Stimulated activated CD4-positive, alpha-beta T cell treated with anti-CD3 and anti-CD28 coated beads, TNF-alpha, amount 100 ng/mL, for 4 hours (primary cell): ENCODE measurements at places on chromosomes 16 and 17.

DNA sequence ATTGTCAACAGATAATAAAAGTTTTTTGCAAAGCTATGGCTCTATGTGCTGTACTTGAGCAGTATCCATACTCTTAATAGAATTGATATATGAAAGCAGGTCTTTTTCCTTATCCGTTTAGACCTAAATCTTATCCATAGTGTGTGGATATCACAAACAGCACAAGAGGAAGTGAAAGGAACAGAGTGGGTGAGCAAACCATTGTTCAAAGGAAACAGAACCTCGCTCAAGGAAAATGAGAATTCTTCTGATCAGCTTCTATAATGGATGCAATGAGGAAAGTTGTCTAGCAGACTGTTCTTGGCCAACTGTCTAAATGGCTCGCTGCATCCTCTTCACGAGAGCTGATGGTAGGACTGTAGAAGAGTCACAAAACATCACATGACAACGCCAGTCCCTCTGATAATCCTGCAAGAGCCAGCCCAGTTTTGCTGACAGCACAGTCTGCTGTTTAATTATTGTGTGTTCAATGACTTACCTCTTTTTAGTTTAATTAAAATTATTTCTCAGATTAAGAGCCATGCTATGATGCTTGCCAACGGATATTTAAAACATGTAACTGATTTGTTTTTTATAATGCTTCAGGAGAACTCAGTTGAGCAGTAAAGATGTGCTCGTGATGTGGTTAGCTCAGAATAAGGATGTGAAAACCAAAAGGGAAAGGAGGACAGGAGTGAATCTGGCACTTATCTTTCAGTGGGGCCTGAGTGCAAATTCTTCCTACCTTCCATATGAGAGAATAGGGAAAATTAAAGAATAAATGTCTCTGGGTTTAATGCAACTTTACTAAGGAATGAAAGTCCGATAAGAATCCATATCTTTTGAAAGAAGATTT lies 38.5 kb downstream of the WWOX start:
- no peak for DNase-seq

DNA sequence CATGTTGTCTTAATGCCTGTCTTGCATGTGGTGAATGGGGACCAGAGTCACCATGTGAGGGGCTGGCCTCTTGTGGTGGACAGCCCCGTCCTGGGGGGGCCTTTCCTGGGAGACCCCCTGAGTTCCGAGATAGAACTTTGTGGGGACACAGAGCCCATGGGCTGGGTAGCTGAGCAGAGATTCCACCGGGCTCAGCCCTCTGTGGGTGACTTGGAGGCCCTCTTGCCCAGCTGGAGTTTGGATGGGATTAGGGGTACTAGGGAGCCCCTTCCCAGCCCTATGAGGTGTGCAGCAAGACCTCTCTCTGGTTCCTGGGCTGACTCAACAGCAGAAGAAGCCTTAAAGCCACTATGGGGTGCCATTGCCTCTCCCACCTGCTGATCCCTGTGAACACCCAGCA lies 38.1 kb downstream of the MRC2 start:
- no peak for DNase-seq

- DNase-seq: no peak
Observed at GRCh38 chr16:16805809-16806208, 426.9 kb downstream of the NPIPA7 start.

- no peak for DNase-seq
Observed at GRCh38 chr16:84032458-84033178, 10.0 kb downstream of the SLC38A8 start.

GRCh38 chr17:38507436-38507835 lies 79.2 kb downstream of the ARHGAP23 start:
- no peak for DNase-seq

DNA sequence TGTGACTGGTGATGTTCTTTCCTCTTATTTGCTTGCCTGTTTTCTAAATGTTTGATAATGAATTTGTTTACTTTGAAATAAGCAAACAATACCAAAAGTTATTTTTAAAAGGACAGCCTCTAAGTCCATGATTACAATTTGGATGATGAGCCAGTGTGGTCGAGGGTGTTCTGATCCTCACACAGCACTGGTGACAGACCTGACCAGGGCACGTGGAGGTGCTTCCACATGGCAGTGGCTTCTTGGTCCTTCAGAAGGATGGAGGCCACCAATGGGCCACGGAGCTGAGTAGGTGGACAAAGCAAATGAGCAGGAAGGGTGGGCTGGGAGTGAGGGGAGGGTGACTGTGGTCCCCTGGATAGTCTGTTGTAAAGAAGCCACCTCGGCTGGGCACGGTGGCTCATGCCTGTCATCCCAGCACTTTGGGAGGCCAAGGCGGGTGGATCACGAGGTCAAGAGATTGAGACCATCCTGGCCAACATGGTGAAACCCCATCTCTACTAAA lies 4.2 kb upstream of the TEX19 start:
- DNase-seq: no peak

DNA sequence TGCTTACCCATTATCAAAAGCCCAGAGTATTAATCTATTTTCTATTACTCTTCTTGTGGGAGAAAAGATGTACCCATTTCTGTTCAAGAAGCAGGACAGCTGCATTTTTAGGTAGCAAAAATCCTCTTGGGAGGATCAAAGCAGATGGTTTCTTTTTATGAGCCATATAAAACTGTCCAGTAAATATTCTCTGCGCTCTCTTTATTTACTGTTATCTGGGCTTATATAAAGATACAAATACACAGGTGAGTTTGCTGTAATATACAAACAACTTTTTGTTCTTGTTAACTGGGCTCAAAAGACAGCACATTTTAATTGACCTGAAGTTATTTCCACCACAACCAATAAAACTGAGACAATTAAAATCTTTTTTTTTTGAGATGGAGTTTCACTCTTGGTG lies 10.1 kb downstream of the PHF12 start:
- no peak for DNase-seq

DNA sequence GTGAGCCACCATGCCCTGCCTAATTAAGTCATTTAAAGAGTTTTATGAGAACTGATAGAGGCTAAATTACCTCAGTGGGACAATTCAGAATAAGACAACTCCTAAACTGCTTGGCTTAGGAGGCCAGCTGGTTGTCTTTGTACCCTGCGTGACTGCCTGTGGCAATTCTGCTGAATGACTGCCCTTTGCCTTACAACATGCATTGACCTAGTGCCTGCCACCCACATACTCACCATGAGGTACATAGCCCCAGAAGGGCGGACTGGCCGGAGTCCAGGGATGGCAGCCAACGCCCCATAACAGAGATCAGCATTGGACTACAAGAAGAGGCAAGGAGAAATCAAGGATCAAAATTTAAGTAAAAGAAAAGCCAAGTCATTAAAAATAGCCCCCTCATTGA lies 7.3 kb downstream of the TAT start:
- DNase-seq: no peak

- DNase-seq: no peak
Observed at GRCh38 chr17:49069585-49070273, 62.8 kb upstream of the B4GALNT2 start.

DNA sequence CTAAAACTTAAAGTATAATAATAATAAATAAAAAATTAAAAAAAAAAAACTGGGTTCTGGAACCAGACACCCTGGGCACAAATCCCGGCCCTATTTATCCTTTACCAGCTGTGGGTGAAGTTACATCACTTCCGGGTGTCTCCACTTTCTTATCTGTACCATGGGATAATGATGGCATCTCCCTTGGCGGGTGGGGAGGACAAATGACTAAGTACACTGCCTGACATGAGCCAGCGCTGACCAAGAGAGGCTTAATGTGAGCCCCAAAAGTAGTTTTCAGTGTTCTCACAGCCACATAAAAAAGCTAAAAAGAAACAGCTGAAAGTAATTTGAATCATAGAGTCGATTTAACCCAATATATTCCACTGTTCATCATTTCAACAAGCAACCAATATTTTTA lies 424.9 kb downstream of the SOX9 start:
- no peak for DNase-seq

- DNase-seq: no peak
Observed at GRCh38 chr17:41326173-41327145, 10.9 kb upstream of the KRTAP17-1 start.

- DNase-seq: no peak
Observed at GRCh38 chr17:50536683-50537646, 4.4 kb downstream of the EPN3 start.

GRCh38 chr16:87249425-87249824 lies 67.8 kb downstream of the C16orf95 start:
- DNase-seq: no peak

DNA sequence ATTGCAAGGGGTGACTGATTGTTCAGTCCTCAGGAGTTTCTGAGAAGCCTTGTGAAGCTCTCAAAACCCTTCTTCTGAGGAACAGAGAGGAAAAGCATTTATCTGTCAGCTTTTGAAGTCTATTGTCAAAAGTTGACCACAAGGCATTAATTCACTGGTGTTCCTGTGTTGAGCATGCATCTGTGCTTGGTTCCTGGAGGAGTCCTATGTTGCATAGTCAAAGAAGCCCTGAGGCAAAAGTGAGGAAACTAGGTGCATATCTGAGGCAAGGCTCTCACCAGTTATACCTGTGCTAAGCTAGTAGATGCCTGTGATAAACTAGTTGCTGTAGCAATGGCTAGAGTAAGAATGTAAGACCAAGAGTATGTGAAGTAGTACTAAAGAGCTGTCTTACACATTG lies 1.8 kb upstream of the HEATR6 start:
- DNase-seq: no peak

GRCh38 chr16:89195521-89196171 lies 4.7 kb downstream of the SLC22A31 start:
- no peak for DNase-seq

GRCh38 chr16:14501331-14502255 lies 128.5 kb downstream of the PARN start:
- DNase-seq: no peak
